A549 (cell line): ENCODE measurements at places on chromosomes 6 and 20.

GRCh38 chr6:36372088-36372487, 15.4 kb downstream of the ETV7 start:
- DNase-seq: no peak

DNA sequence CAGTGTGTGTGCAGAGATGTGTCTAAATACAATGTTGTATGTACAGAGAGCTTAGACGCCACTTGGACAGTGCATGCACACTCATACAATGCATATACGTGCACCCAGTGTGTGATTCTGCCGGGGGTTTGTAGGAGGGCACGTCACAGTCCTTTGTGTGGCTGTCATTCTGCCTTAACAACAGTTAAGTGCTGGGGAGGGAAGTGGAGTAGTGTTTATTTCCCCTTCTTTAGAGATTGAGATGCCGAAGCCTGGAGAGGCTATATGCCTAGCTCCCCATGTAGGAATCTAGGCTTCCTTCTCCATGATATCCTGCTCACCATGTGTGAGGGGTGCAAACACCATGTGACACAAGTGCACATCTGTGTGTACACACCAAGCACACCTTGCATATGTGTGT, 38.2 kb downstream of the MDFI start:
- DNase-seq: no peak

GRCh38 chr20:45338121-45339030, 9.8 kb downstream of the SDC4 start:
- no peak for DNase-seq

- no peak for DNase-seq
These were observed 2.5 kb upstream of the SEMG2 start for GRCh38 chr20:45218636-45219035.

GRCh38 chr6:121522265-121522664, 86.8 kb downstream of the GJA1 start:
- DNase-seq: peak; percentile 9

GRCh38 chr6:15961635-15962448, 167.0 kb upstream of the MYLIP start:
- DNase-seq: no peak

DNA sequence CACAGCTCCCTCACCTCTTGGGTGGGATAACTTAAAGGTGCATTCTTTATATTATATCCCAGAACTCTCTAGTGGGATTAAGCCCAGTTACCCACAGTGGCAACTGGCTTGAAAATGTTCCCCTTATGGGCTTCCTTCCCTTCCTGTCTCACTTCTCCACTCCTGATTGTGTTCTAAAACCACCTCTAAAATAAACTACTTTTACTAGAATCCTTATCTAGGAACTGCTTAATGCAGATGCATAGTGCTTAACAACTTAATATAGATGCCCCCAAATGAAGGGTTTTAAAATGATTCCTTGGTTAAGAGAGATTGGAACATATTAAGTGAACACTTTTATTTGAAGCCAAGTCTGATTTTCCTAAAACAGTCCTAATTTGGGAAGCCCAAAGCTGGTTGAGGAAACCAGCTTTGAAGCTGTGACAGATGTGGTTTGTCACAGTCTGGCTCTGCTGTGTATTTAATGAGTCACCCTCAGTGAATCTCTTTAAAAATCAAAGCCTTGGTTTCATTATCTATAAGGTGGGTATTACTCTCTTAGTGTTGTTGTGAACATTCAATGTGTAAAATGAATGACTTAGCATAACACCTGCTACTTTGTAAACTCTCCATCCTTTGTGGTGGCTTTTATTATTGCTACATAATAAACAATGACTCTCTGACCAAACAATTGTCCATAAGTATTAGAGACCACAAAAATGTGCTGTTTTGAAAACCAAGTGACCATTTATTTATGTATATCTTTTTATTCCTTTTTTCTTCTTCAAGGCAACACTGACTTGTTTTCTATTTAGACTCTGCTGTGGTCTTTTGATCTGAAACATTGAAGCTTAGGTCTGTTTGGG, 24.4 kb downstream of the PLCB1 start:
- DNase-seq: peak; percentile 28

GRCh38 chr6:69673298-69673697, 123.5 kb downstream of the LMBRD1 start:
- no peak for DNase-seq

DNA sequence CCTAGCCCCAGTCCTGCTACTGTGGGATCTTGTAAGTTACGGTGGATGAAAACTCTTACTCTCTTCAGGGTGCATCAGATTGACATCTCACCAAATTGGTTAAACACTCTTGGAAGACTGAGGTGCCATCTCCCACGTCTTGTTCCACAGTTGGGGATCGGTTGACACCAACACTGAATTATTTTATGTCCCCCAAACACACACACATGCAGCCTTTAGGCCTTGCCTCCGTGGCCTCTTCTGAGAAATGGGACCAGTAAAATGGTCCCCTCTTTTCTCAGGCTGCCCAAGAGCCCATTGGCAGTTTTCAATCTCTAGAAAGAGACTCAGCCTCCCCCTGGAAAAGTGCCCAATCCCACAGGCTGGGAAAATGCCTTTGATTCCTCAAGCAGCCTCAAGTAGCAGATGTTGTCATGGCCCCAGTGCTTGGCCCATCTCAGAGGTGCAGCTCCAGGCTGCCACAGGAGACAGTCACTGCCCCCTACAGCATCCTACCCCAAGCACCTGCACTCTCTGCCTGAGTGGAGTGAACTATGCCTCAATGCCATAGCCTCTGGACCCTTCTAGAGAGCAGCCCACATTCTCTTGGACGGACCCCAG, 163.9 kb downstream of the ANKRD60 start:
- no peak for DNase-seq

GRCh38 chr6:167098825-167099225, 24.1 kb upstream of the CCR6 start:
- DNase-seq: no peak

DNA sequence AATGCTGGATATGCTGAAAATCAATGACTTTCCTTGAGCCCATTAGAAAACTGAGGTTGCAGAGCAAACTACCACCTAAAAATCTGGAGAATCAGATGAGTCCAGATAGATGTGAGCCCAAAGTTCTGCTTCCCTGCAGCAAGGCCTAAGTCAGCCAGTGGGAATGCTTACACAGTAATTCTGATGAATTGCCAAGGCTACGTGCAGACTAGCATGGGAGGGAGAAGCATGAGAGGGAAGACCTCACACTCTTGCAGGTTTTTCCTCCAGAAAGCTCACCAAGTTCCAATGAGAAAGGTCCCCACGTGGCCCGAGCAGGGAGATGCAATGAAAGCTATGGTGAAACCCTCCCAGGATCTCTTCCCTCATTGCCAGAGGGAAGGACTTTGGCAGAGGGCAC, 104.8 kb upstream of the SIRPA start:
- DNase-seq: no peak

DNA sequence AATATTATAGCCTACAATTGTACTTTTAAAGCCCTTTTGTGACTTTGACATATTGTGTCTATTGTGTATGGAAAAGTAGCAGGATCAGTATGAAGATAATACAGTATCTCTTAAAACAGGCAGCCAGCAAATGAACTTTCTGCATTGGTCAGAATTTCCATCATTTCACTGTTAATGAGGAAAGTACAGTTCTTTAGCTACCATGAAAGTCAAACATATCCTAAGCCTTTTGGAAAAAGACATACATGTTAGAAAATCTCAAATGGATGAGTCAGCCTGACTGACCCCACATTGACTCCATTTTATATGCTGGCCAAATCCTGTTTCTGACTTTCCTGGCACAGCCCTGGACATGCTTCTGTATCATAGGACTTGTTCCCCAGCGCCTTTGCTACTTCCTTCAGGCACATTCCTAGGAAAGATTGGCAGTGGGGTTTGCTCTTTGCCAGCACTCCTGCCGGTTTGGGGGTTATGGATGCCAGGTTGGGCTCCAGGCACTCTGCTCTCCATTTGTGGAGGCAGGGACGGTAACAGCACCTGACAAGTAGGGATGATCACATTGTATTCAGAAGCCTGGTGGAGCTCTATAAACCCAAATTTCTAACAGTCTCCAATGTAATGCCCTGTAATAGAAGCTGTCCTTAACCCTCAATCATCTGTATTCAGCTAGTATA, 43.7 kb downstream of the TOP1 start:
- DNase-seq: no peak

- DNase-seq: no peak
These were observed 81.9 kb downstream of the PLCB1 start for GRCh38 chr20:8213831-8214587.

DNA sequence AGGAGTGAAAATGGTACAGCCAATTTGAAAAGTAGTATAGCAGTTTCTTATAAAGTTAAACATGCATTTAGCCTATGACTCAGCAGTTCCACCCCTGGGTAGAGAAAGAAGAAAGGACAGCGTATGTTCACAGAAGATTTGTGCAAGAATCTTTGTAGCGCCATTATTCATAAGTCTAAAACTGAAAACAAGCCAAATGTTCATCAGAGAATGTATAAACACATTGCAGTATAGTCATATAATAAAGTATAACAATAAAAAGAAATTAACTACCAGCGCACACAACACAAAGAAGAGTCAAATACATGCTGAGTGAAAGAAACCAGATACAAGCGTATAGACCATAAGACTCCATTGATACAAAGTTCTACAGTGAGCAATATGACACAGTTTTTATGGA, 294.0 kb downstream of the SAMD5 start:
- DNase-seq: no peak

- peak; percentile 57 for DNase-seq
These were observed 59.1 kb upstream of the PTPN1 start for GRCh38 chr20:50450881-50451752.

- DNase-seq: no peak
These were observed 66.1 kb downstream of the CD24 start for GRCh38 chr6:106908386-106908840.

DNA sequence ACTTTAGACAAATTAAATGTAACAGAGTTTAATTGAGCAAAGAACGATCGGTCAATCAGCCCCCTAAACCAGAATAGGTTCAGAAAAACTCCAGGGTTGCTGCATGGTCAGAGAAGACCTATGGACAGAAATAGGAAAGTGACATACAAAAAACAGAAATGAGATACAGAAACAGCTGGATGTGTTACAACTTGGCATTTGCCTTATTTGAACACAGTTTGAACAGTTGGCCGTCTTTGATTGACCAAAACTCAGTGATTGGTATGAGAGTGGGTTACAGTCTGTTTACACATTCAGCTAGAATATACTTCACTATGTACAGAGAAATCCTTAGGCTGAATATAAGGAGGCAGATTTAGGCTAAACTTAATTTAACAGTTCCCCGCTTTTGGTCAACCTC, 19.9 kb downstream of the SRSF6 start:
- no peak for DNase-seq

DNA sequence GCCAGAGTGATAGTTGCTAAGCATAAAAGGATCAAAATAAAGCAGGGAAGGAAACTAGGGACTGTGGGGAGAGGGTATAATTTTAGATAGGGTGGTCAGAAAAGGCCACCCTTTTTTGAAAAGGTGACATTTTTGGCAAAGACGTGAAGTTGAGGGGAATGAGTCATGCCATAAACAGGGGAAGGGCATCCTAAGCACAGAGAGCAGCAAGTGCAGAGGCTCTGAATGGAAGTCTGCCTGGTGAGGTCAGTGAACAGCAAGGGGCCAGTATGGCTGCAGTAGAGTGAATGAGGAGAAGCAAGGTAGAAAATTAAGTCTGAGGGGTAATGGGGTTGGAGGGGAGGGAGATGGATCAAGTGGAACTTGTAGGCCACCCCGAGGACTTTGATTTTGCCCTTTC, 2.4 kb downstream of the KLC4 start:
- DNase-seq: no peak

GRCh38 chr6:144178323-144178722, 28.0 kb downstream of the STX11 start:
- DNase-seq: no peak

- no peak for DNase-seq
These were observed 18.5 kb downstream of the SLC22A2 start for GRCh38 chr6:160239929-160240690.

GRCh38 chr20:2104236-2104635, 2.6 kb downstream of the STK35 start:
- DNase-seq: no peak

- DNase-seq: no peak
These were observed 36.5 kb downstream of the KCTD20 start for GRCh38 chr6:36479256-36479655.

DNA sequence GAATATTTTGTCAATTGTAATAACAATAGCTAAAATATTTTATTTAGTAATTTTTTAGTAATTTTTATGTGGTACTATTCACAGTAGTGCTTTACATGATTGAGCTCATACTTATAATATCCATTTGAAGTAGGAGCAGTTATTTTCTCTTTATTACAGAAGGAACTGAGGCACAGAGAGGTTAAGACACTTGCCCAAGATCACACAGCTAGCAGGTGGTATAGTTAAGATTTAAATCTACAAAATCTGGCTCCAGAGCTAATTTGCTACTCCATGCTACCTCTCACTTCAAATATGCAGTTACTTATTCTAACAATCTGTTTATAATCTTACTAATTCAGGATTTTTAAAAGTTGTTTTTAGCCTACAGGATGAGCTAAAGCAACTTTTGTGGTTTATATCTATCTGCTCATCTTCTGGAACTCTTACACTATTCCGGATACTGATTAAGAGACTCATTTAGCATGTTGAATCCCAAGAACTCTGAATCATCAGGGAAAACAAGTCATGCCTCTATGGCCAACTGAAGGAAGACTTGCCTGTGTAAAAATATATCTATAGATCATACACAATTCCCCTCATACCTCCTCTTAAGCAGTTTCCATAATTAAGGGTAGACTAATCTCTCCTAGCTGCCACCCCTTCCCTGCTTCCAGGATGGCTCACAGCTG, 324.2 kb downstream of the UBE3D start:
- DNase-seq: no peak

- DNase-seq: no peak
These were observed 999 bp upstream of the PIM1 start for GRCh38 chr6:37168811-37169495.

DNA sequence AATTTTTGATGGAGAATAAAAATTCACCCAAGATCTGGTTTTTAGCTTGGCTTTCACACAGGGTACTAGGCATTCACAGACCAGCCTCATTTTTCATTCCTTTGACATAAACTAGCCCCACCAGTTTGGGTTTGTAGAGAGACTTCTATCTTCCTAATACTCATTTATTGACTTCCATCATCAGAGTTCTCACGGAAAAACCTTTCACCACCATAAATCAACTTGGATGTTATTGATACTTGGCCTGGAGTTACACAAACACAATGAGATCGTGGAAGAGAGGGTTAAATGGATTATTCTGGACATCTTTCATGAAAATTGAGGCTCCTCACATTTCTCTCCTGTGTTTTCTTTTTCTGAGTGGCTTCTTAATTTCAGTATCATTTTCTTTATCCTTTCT, 26.8 kb upstream of the EDN1 start:
- DNase-seq: no peak

GRCh38 chr6:148491638-148492251, 149.1 kb downstream of the SASH1 start:
- no peak for DNase-seq

- DNase-seq: no peak
These were observed 226.2 kb upstream of the MARCKS start for GRCh38 chr6:113630738-113631535.

GRCh38 chr20:16714751-16715150, 15.1 kb upstream of the SNRPB2 start:
- no peak for DNase-seq

GRCh38 chr6:25645916-25646315, 6.1 kb upstream of the SCGN start:
- no peak for DNase-seq

- DNase-seq: no peak
These were observed 13.9 kb downstream of the DEF6 start for GRCh38 chr6:35311390-35312075.
